IMR-90 (cell line): ENCODE measurements at places on chromosomes 16 and 17. TPM values are rescaled to one million over a fixed set of nuclear protein-coding genes. Genes with fewer than 3 reads are reported as not detected.

- no peaks in the 10 kb centered on the region for H3K4me1 ChIP-seq
- DNase-seq: no peak
- H3K36me3 ChIP-seq: no peaks in the 10 kb centered on the region
- no peak overlapping the region for H3K27ac ChIP-seq
- peaks cover 7% of the 10 kb centered on the region; the same call in 1 of the 2 replicates for H3K27me3 ChIP-seq
Measured at GRCh38 chr17:58304750-58305486, 23.7 kb downstream of the TSPOAP1 start.

DNA sequence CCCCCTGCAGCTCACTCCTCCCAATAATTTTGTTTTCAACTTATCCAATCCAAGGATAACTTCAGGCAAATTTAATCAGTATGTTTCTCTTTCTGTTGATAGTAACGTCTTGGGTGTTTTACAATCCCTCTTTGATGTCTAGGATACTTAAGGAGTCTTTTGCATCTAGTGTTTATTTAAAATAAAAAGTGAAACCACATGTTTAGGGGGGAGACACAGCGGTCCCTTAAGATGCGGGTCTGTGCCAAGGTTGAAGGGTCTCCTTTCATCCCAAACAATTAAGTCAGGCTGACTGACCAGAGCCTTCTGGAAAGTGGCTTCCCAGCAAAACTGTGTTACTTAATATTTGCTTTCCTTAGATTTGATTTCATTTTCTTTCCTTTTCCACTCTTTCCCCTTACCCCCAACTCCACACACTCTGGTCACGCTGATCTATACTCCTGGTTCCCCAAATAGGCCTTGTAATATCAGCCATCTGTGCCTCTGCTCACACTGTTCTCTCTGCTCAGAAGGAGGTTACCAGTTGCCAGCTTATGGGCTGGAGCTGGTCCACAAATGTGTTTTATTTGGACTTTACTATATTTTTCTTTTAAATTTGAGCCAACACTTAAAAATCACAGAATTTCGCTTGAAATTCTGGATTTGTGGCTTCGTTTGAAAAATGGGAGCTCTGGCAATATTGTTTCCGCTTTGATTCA, 11.2 kb downstream of the ANKS4B start:
- H3K4me1 ChIP-seq: no peaks in the 10 kb centered on the region
- no peak overlapping the region for H3K4me3 ChIP-seq
- H3K36me3 ChIP-seq: no peaks in the 10 kb centered on the region
- no peak overlapping the region for H3K27ac ChIP-seq

GRCh38 chr17:21194703-21195102, 19.3 kb downstream of the TMEM11 start:
- H3K27ac ChIP-seq: no peak overlapping the region
- no peak overlapping the region for H3K4me3 ChIP-seq
- H3K36me3 ChIP-seq: peaks cover 23% of the 10 kb centered on the region
- H3K27me3 ChIP-seq: no peaks in the 10 kb centered on the region

GRCh38 chr17:73562896-73563295, 81.3 kb downstream of the SDK2 start:
- H3K27ac ChIP-seq: no peak overlapping the region
- no peaks in the 10 kb centered on the region for H3K27me3 ChIP-seq
- no peak for DNase-seq

- H3K27me3 ChIP-seq: no peaks in the 10 kb centered on the region
- DNase-seq: no peak
- peaks cover 67% of the 10 kb centered on the region for H3K36me3 ChIP-seq
- H3K27ac ChIP-seq: no peak overlapping the region
- no peak overlapping the region for H3K4me3 ChIP-seq
Measured at GRCh38 chr17:77210946-77211541, 70.3 kb downstream of the SEC14L1 start.

- H3K27ac ChIP-seq: no peak overlapping the region
- no peaks in the 10 kb centered on the region for H3K36me3 ChIP-seq
- H3K4me3 ChIP-seq: no peak overlapping the region
Measured at GRCh38 chr17:43669971-43670644, 8.4 kb upstream of the MEOX1 start.

- no peak for DNase-seq
- no peaks in the 10 kb centered on the region for H3K4me1 ChIP-seq
- H3K27ac ChIP-seq: no peak overlapping the region
- H3K4me3 ChIP-seq: no peak overlapping the region
- no peaks in the 10 kb centered on the region for H3K36me3 ChIP-seq
Measured at GRCh38 chr16:750485-750884, 9.7 kb upstream of the CIAO3 start.

MT1A gene
- total RNA-seq: 1.9 TPM in 1 of 2 replicates, not detected in the other

ABCA9 gene
- under 0.01 TPM in 1 of 2 replicates, not detected in the other for total RNA-seq

RGS11 gene
- total RNA-seq: under 0.01 TPM in 2 replicates

DNA sequence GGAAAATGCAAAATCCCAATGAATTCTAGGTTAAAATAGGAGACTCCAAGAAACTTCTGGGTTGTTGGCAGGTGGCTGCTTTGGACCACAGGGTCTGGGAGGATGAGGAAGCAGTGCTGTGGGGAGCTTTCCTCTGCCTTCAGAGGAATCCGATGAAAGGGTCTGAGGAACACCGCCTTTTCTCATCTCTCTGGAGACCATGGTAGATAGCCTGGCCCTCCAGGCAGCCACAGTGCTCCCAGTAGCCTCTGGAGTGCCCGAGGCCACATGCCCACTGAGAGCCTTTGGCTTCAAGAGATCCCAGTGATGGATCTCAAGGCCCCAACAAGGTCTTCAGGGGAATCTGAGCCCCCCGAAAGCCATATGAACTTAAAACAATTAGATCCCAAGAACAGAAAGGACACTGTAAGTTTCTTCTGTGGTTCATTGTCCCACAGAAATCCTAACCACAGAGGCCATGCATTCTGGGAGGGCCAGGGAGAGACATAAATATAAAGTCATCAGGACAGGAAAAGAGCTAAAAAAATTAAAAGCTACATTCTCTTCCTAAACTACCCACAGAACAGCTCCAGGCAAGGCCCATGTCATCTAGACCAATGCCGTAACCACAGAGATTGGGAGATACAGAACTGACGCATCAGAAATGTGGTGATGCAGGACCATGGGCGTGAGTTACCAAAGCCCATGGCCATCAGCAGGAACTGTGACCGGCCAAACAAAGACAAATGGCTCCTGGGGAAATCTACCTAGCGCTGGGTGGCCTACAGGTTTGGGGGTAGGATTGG, 24.3 kb downstream of the TK2 start:
- no peaks in the 10 kb centered on the region for H3K27me3 ChIP-seq
- no peak overlapping the region for H3K4me3 ChIP-seq
- H3K36me3 ChIP-seq: peaks cover 39% of the 10 kb centered on the region
- peaks cover 12% of the 10 kb centered on the region for H3K4me1 ChIP-seq

PABPN1L gene
- total RNA-seq: not detected in 2 replicates

DNA sequence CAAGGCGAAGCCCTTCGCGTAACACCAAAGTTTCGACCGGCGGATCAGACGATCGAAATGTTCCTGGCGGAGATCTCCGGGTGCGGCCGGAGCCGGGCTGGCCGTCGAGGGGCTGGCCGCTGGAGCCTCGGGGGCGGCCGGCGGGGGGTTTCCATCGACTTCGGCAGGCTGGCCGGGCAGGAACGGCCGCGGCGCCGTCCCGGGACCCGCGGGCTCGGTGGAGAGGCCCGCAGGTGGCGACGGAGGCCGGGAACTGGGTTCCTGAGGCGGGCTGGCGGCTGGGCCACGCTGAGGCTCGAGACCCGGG, 1.1 kb downstream of the EPOP start:
- H3K4me1 ChIP-seq: no peaks in the 10 kb centered on the region
- H3K27me3 ChIP-seq: peaks cover 58% of the 10 kb centered on the region
- no peaks in the 10 kb centered on the region for H3K36me3 ChIP-seq
- no peak for DNase-seq

EPOP gene
- 0.28 and 0.36 TPM in 2 replicates for total RNA-seq

DNA sequence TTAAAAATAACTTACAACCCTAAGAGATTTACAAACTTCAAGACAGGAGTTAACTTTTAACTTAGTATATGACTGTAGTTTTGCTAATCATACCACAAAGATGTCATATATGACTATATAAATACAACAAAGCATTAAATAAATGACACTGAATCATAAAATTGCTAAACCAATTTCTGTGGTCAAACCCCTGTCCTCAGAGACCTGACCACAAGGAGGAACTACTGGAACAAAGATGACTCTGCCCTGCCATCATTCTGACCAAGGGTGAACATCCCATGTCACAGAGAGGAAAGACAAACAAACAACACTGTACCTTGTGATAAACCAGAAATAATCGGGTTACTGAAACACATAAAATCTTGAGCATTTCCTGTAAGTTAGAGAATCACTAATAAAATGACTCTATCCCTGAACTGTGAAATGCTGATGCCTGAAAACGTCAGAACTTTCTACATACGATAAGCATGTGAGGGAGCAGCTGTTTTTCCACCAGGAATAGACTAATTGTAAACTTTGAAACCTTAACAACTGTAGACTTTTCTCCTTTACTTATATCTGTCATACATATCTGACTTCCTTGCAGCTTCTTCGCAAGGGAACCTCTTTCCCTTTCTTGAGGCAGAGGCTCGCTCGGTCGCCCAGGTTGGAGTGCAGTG, 47.9 kb downstream of the WDR59 start:
- H3K36me3 ChIP-seq: peaks cover 25% of the 10 kb centered on the region
- peak; percentile 95 for DNase-seq
- H3K4me1 ChIP-seq: peaks cover 2% of the 10 kb centered on the region; the same call in 1 of the 2 replicates

NPIPA8 gene
- total RNA-seq: 0.56 and 1.1 TPM in 2 replicates

PLK1 gene
- total RNA-seq: 19.4 and 20.0 TPM in 2 replicates

- peaks cover 51% of the 10 kb centered on the region for H3K27me3 ChIP-seq
- no peak overlapping the region for H3K4me3 ChIP-seq
- DNase-seq: peak; percentile 45
Measured at GRCh38 chr16:86018487-86018886, 119.5 kb downstream of the IRF8 start.

ARHGAP44 gene
- 0.54 and 1.1 TPM in 2 replicates for total RNA-seq

DNA sequence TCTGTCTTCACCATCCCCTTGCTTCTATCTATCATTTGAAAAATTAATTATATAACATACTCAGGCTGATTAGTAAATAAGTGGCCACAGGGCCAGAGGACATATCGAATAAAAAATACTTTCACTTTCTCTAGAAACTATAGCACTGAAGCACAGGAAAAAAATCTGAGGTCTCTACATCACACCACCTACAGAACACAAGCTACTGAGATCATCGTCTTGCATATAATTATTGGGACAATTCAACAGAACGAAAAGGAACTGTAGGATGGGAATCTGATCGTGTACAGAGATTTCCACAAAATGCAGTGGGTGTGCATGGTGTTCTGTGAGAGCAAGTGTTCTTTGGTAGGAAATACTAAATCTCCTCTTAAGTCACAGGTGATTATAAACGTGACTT, 289.6 kb upstream of the ERCC4 start:
- no peak overlapping the region for H3K4me3 ChIP-seq
- H3K27ac ChIP-seq: no peak overlapping the region
- DNase-seq: no peak
- H3K4me1 ChIP-seq: no peaks in the 10 kb centered on the region

GRCh38 chr17:298791-299450, 53.7 kb downstream of the RPH3AL start:
- no peak overlapping the region for H3K27ac ChIP-seq
- DNase-seq: no peak
- H3K4me3 ChIP-seq: no peak overlapping the region
- peaks cover 18% of the 10 kb centered on the region for H3K27me3 ChIP-seq
- H3K36me3 ChIP-seq: no peaks in the 10 kb centered on the region

SSTR5 gene
- not detected in 2 replicates for total RNA-seq

P2RX1 gene
- total RNA-seq: not detected in 2 replicates

ZG16B gene
- total RNA-seq: 0.28 and 0.54 TPM in 2 replicates

DNA sequence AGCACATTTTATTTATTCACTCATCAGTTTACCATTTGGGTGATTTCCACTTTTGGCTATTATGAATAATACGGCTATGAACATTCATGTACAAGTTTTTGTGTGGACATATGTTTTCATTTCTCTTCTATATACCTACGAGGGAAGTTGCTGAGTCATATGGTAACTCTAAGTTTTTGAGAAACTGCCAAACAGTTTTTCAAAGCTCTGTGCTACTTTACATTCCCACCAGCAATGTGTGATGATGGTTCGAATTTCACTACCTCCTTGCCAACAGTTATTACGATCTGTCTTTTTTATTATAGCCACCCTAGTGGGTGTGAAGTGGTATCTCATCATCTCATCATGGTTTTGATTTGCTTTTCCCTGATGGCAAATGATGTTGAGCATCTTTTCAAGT, 63.7 kb upstream of the MRTFB start:
- DNase-seq: peak; percentile 92
- H3K36me3 ChIP-seq: no peaks in the 10 kb centered on the region
- no peaks in the 10 kb centered on the region for H3K4me1 ChIP-seq
- H3K4me3 ChIP-seq: no peak overlapping the region
- H3K27me3 ChIP-seq: peaks cover 8% of the 10 kb centered on the region
- no peak overlapping the region for H3K27ac ChIP-seq

CBX2 gene
- 2.0 and 2.2 TPM in 2 replicates for total RNA-seq
